ENCODE measurements at places on chromosomes 16 and 17.

GRCh38 chr16:82845116-82845515 lies 218.3 kb downstream of the CDH13 start:
- DNase-seq: no peak

GRCh38 chr17:45719335-45720071 lies 64.6 kb upstream of the CRHR1 start:
- DNase-seq: no peak

DNA sequence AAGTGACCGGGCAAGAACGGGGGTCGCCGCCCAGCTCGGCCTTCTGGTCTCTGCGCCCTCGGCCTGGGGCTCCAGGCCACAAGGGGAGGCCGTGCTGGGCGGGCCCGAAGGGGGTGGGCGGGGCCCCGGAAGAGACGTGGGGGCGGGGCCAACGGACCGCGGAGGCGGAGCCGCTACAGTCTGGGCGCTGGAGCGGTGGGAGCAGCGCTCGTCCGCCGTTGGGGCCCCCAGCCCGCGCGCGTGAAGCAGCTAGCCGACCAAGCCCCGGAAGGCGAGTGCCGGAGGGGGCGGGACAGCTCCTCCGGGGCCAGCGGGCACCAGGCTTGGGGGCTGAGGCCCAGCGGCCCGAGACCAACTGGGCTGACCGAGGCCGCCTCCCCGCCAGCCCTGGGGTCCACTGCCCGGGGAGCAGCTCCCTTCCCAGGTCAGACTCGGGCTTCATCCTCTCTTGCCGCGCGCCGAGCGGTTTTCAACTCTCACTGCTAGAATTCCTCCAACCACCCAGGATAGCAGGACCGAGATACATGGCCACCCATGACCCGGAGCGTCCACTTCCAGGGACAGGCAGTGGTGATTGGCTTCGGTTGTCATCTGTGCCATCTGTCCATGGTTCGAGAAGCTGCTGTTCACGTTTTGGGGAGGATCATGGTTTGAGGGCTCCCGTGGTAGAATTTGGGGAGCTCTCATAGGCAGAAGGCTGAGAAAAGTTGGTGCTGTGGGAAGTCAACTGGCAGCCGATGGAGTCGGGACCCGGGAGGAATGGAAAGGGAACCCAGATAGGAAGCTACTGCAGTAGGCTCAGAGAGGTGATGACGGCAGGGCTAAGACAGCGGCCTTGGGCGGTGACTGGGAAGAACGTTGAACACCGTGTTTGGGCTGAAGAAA lies 44.6 kb upstream of the LCMT1 start:
- DNase-seq: peak; percentile 71

DNA sequence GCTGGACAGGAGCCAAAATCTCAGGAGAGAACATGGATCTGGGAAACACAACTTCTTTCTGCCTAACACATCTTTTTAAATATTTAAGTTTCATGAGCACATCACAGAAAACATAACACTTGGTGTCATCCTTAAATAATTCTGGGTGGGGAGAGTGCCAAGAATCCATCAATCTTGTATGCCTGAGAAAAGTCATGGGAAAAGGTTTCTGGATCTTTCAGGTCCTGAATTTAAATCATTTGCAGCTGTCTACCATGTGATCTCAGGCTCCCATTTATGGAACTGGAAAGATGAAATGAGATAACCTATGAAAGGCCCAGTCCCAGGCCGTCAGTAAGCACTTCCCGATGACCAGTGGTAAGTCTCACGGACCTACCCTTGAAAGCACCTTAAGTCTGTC lies 15.1 kb downstream of the CDH11 start:
- DNase-seq: no peak

DNA sequence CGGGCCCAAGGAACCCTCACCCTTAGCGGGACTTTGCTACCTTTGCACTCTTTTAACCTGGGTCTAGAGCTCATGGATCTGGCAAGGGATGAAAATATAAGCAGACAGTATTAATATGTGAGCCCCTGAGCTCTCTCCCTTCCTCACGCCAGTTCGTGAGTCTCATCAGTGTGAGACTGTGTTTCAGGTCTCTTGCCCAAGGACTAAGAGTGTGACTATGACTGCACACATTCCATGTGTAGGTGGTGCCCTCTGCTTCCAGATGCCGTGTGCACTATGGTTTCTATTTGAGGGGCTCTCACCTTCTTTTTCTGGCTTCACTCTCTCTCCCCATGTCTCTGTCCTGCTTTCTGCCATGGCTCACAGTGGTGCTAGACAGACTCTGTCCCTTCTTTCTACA lies 40.5 kb downstream of the DHRS7B start:
- no peak for DNase-seq

- peak; percentile 46 for DNase-seq
Observed at GRCh38 chr16:84952335-84953189, 58.8 kb downstream of the ZDHHC7 start.

Measured in stimulated activated CD8-positive, alpha-beta memory T cell treated with anti-CD3 and anti-CD28 coated beads, Interleukin-15, amount 100 ng/mL, for 1 hour (primary cell).